WTC11 (cell line): ENCODE measurements at places on chromosomes 1 and 21. TPM values are rescaled to one million over a fixed set of nuclear protein-coding genes. Genes with fewer than 3 reads are reported as not detected.

SMIM1 gene
- 10.2 to 11.1 TPM (median 10.3 TPM) in 3 replicates for total RNA-seq

TRIM17 gene
- 1.5 to 2.7 TPM (median 2.6 TPM) in 3 replicates for total RNA-seq

CZIB gene
- 41.6 to 48.6 TPM (median 47.6 TPM) in 3 replicates for total RNA-seq

GBP4 gene
- total RNA-seq, result 0.05 to 0.09 TPM (median 0.09 TPM) in 3 replicates

KCNA2 gene
- 0.41 to 0.87 TPM (median 0.50 TPM) in 3 replicates for total RNA-seq

OR2T35 gene
- not detected in 3 replicates for total RNA-seq

ELAVL4 gene
- 0.50 to 0.85 TPM (median 0.69 TPM) in 3 replicates for total RNA-seq

NHLH1 gene
- total RNA-seq, result 0.69 to 0.70 TPM (median 0.69 TPM) in 3 replicates

SPRR2E gene
- total RNA-seq, result not detected in 3 replicates

RCSD1 gene
- total RNA-seq, result 0.23 to 0.71 TPM (median 0.50 TPM) in 3 replicates

TRIM45 gene
- 11.8 to 17.7 TPM (median 15.7 TPM) in 3 replicates for total RNA-seq

KIAA1614 gene
- 1.8 to 3.3 TPM (median 2.1 TPM) in 3 replicates for total RNA-seq

AADACL4 gene
- total RNA-seq, result 0.11 TPM in 1 of 3 replicates, not detected in the others

LAPTM5 gene
- 1.3 to 1.5 TPM (median 1.3 TPM) in 3 replicates for total RNA-seq

BPNT1 gene
- total RNA-seq, result 12.8 to 14.4 TPM (median 13.7 TPM) in 3 replicates

GPR52 gene
- total RNA-seq, result 0.22 to 0.41 TPM (median 0.39 TPM) in 3 replicates

FMO5 gene
- 1.6 to 3.3 TPM (median 1.7 TPM) in 3 replicates for total RNA-seq

OR2L2 gene
- total RNA-seq, result 0.05 TPM in 1 of 3 replicates, not detected in the others

ATAD3B gene
- 47.9 to 63.6 TPM (median 48.5 TPM) in 3 replicates for total RNA-seq

GBP6 gene
- total RNA-seq, result not detected in 3 replicates

GJB3 gene
- total RNA-seq, result 0.34 to 0.48 TPM (median 0.46 TPM) in 3 replicates

CFHR2 gene
- 0.37 TPM in 1 of 3 replicates, not detected in the others for total RNA-seq

CHI3L2 gene
- 0.41 to 0.61 TPM (median 0.41 TPM) in 3 replicates for total RNA-seq

KIF21B gene
- 17.8 to 19.4 TPM (median 18.0 TPM) in 3 replicates for total RNA-seq

CD1B gene
- not detected in 3 replicates for total RNA-seq

LEPR gene
- total RNA-seq, result 5.3 to 6.5 TPM (median 5.6 TPM) in 3 replicates

CFAP107 gene
- total RNA-seq, result not detected in 3 replicates

SLC22A15 gene
- 3.5 to 4.5 TPM (median 4.3 TPM) in 3 replicates for total RNA-seq

NTNG1 gene
- 0.98 to 2.3 TPM (median 1.2 TPM) in 3 replicates for total RNA-seq

OLIG2 gene
- total RNA-seq, result 0.60 to 0.79 TPM (median 0.71 TPM) in 3 replicates

PGLYRP4 gene
- total RNA-seq, result not detected in 3 replicates

KCNJ6 gene
- 0.23 to 0.35 TPM (median 0.34 TPM) in 3 replicates for total RNA-seq

SEC16B gene
- 0.90 to 1.7 TPM (median 0.92 TPM) in 3 replicates for total RNA-seq

ESRRG gene
- total RNA-seq, result 1.8 to 2.3 TPM (median 2.2 TPM) in 3 replicates

TRPM2 gene
- total RNA-seq, result 0.64 to 1.4 TPM (median 0.92 TPM) in 3 replicates

IGFN1 gene
- 0.11 TPM in 1 of 3 replicates, not detected in the others for total RNA-seq

C4BPB gene
- 0.26 to 0.30 TPM in 2 of 3 replicates, not detected in the other for total RNA-seq

C1orf87 gene
- 0.16 to 0.30 TPM (median 0.22 TPM) in 3 replicates for total RNA-seq

TRIM67 gene
- not detected in 3 replicates for total RNA-seq

PADI1 gene
- total RNA-seq, result 0.15 to 0.57 TPM (median 0.18 TPM) in 3 replicates

GDAP2 gene
- total RNA-seq, result 21.1 to 24.1 TPM (median 22.4 TPM) in 3 replicates
